ENCODE measurements at places on chromosomes 5 and 9. TPM values are rescaled to one million over a fixed set of nuclear protein-coding genes. Genes with fewer than 3 reads are reported as not detected.

Gene SURF2
- 26.3 TPM for total RNA-seq

Gene WNK2
- not detected for total RNA-seq

Gene GM2A
- total RNA-seq: 34.2 TPM

Gene MEGF10
- not detected for total RNA-seq

Gene TRUB2
- 30.5 TPM for total RNA-seq

Gene GHR
- total RNA-seq: 1.1 TPM

Gene FLT4
- 11.5 TPM for total RNA-seq

Gene MARCHF11
- total RNA-seq: not detected

Gene PLAC8L1
- not detected for total RNA-seq

Gene BAAT
- total RNA-seq: not detected

Gene GABRA1
- not detected for total RNA-seq

Gene TYRP1
- 3.4 TPM for total RNA-seq

Gene PFN3
- total RNA-seq: not detected

Gene SV2C
- total RNA-seq: not detected

Gene PCDHGA4
- total RNA-seq: 1.4 TPM

Gene CDH6
- not detected for total RNA-seq

Gene TBC1D2
- 93.4 TPM for total RNA-seq

Gene MUSK
- total RNA-seq: not detected

Gene DMRT2
- not detected for total RNA-seq

Gene GRXCR2
- total RNA-seq: not detected

Gene PTGER4
- 4.0 TPM for total RNA-seq

Gene PHF24
- total RNA-seq: 0.05 TPM

Gene CACFD1
- total RNA-seq: 10.8 TPM

Gene PCDHB12
- 2.5 TPM for total RNA-seq

Gene SOX30
- total RNA-seq: not detected

Gene PCDHGA7
- total RNA-seq: 0.69 TPM

Gene PTGS1
- total RNA-seq: not detected

Gene SOHLH1
- not detected for total RNA-seq

Gene BARX1
- total RNA-seq: not detected

Gene HRH2
- 0.88 TPM for total RNA-seq

Gene MAP1B
- total RNA-seq: 137 TPM

Gene CKS2
- total RNA-seq: 553 TPM

Data from A172 (cell line).